ENCODE measurements at places on chromosomes 7 and 10.
A peak's percentile ranks its signal among the peaks of the same experiment; 100 is the strongest.

DNA sequence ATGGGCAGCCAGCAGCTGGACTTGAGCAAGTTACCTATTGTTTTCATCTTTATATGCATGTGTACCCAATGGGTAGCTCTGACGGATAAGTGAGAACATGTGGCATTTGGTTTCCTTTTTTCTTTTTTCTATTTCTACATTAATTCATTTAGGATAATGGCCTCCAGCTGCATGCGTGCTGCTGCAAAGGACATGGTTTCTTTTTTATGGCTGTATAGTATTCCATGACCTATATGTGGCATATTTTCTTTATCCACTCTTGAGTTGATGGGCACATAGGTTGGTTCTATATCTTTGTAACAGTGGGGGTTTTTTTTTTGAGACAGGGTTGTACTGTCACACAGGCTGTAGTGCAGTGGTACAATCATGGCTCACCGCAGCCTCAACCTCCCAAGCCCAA lies 37.4 kb downstream of the ASZ1 start:
- no peak for DNase-seq

DNA sequence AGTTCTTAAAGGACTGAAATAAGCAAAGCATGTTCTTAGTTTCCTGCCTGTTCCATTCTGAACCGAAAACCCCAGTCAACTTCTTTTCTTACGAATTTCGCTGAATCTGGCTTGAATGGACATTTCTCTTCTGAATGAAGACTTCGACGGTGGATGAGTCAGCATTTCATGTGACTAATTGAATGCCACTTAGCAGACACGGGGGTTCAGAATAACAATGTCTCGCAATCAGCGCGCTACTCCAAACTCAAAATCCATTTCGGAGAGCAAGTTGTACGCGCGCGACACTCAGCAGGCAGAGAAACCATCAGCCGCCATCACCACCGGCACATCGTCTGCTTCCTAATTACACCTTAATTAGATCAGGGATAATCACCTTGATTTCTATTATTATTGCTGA lies 239.0 kb upstream of the KLF6 start:
- DNase-seq = no peak

DNA sequence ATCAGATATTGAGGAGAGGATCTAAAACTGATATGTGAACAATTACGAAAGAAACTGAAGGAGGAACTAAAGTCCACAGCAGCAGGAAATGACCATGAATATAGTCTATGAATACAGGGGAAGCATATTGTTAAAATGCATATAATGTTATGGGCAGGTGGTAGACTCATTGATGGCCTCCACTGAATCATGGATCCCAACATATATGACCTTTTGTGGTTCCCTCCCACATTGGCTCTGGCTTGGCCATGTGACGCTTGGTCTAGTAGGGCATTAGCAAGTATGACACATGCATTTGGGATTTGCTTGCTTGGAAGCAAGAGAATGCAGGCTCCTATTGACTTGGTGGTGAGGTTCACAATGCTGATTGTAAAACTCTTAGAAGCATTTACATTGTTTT lies 55.2 kb upstream of the RAB18 start:
- no peak for DNase-seq

DNA sequence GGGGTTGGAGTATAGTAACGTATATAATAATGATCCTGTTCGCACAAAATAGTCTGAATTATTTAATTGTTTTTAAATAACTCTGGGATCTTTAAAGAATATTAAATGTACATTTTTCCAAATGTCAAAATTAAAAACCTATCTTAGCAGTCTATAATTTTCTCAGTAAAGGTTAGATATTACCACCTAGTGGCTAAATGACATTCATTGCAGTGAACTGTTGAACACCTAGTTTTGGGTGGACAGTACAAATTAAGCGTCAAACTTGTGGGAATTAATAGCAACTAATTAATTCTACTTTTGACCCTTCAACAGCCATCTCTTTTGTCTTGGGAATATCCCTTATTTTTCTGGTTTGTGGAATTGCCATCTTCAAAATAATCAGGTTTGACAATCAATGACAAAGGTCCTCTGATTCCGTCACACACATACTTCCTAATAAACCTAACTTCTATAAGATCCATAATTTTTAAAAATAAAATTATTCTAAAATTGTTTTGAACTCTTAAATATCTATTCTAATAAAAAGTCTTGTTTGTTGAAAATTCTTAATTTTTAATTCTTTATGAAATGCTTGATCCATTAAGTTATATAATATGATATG lies 165.7 kb downstream of the SEMA3D start:
- no peak for DNase-seq

GRCh38 chr7:10034843-10035556 lies 938.7 kb upstream of the PHF14 start:
- DNase-seq = no peak

DNA sequence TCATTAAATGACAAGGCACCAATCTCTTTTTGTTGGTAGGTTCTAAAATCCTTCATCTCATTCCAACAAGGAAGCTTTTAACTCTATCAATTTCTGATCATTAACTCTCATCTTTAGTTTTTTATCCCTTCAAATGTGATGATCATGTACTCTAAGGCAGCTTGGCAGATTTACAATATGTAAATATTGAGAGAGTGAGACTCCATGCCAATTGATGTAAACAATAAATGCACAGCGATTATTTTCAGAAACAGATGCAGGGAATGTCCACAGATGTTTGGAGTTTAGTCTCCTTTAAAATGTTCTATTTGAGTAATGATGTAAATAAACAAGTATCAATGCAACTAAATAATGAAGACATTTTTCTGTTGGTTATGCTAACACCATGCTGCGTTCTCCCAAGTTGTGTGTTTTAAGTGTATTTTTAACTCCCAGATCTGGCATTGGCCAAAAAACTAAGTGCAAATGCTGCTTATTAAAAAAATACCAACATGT lies 213.8 kb downstream of the AHR start:
- DNase-seq = no peak

- no peak for DNase-seq
Observed at GRCh38 chr7:99121496-99122021, 22.3 kb downstream of the SMURF1 start.

DNA sequence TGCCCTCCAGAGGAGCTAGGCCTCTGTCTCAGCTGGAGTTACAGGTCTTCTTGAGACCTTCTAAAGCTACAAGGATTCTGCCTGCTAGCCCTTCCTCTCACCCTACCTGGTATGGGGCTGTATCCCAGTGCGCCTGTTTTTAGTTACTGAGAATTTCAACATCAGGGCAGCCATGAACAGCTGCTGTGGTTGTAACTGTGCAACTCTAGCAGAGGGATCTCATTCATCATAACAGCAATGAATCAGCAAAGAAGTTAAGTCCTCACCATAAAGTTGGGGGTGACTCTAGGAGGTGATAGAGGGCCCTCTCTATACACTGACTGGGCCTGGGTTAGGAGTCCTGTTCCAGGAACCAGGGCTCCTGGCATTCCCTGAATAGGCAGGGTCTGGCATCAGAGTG lies 14.0 kb upstream of the CDH23 start:
- no peak for DNase-seq

- DNase-seq = no peak
Observed at GRCh38 chr7:67487316-67487715, 490.7 kb downstream of the TYW1 start.

- no peak for DNase-seq
Observed at GRCh38 chr10:59967079-59967478, 60.7 kb upstream of the CCDC6 start.

DNA sequence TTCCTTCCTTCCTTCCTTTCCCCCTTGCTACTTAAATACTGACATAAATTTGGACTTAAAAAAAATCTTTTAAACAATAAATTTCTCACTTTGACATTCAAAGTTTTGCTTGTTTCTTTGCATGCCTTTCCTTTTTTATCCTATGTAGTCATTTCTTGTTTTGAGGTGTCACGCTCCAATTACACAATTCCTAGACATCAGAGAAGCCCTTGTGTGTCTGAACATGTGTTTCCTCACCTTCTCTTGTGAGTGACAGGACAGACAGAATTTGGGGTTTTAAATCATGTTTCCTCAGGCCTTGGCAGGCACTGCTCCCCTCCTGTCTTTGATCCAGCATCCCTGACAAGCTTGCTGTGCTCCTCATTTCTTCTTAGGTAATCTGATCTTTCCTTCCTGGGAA lies 91.3 kb downstream of the CYTH3 start:
- no peak for DNase-seq

DNA sequence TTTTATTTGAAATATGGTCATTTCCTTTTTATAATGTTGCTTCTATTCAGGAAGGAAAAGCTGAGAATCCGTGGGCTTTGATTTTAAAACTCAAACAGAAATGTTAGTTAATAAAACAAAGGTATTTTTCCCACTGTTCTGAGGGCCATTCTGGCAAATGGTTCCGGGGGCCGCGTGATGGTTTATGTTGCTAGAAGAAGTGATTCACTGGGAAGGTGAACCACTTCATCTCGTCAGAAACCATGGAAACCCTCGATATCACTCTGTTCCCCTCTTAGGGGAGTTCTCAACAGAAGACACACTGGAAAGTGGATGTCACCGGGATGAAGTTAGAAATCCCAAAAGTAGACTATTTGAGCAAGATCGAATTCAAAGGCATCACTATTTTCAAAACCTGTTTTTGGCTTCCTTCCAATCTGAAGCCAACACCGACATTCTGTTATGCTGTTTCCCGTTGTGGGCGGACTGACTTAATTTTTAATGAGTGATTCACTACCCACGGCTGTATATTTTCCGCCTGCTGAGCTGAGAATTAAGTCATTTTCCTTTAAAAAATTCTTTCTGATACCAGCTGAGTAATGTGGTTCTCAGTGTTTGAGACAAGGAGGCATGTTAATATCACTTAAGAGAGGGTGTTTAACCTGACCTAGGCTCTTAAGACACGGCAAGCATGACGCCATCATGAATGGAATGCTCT lies 84.1 kb downstream of the PTPRE start:
- peak; percentile 88 for DNase-seq

DNA sequence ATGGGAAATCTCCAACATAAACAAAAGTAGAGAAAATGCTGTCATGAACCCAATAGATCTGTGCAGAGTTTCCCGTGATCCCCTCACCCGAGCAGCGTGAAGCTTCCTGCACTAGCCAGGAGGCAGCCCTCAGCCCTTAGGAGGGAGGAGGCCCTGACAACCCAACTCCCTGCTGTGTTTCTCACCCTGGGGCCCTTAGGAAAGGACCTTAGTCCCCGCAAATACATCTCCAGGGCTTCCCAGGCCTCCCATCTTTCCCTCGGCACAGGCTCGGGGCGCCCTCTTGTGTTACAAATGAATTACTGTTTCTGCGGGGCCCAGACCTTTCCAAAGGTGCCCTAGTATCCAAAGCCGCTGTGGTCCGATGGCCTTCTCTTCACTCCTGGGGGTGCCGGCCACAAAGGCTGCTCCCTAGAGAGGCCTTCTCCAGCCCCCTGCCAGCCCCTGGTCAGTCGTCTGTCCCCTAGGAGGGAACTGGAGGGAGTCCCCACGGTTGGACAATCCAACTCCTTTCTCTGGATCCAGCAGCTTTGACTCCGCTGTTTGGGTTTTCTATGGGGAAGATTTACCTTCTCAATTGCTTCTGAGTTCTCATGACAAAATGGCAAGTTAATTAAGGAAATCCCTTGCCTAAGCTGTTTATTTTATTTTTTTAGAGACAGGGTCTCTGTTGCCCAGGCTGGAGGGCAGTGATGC lies 49.9 kb upstream of the SH2B2 start:
- DNase-seq = peak; percentile 65

- no peak for DNase-seq
Observed at GRCh38 chr10:23065181-23065948, 30.0 kb upstream of the MSRB2 start.

GRCh38 chr7:41447450-41448042 lies 255.3 kb downstream of the INHBA start:
- DNase-seq = no peak

- peak; percentile 17 for DNase-seq
Observed at GRCh38 chr10:124092860-124093773, at the start of gene CHST15. TSS of gene CHST15 (minus strand) at chr10:124093598. CDS start at chr10:124046212, 47,386 bp downstream.

- DNase-seq = no peak
Observed at GRCh38 chr10:116026315-116026714, 246.7 kb downstream of the GFRA1 start.

DNA sequence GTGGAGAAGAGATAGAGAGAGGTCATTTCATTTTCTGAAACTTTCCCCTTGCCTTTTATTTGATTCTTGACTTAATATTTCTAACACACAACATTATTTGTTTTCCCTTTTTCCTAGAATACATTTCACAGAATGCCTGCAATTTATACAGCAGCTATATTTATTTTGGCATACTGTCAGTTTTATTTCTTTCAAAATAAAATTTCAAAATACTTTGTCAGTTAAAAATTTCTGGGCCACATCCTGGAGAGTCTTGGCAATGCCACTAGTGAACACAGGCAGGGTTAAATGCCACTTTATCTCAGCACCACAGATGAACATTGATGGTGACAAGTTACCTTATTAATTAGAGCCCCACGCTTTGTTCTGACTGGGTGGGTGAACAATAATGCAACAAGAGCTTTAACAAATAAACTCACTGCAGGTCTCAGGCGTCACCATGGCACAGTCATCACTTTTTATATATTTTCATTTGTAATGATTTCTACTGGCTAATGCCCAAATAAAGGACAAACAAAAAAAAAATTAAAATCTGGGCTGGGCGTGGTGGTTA lies 494.0 kb downstream of the KIF20B start:
- DNase-seq = no peak

DNA sequence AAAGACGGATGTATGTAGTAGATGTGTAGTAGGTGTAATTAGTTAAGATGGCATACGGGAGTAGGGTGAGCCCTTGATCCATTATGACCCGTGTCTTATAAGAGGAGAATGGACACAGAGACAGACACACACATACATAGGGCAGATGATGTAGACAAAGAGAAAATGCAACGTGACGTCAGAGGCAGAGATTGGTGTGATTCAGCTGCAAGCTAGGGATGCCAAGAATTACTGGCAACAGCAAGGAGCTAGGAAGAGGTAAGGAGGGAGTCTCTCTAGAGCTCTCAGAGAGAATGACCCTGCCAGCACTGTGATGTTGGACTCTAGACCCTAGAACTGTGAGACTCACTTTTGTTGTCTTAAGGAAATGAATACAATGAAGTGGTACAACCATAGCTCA lies 247.0 kb upstream of the HABP2 start:
- DNase-seq = no peak

DNA sequence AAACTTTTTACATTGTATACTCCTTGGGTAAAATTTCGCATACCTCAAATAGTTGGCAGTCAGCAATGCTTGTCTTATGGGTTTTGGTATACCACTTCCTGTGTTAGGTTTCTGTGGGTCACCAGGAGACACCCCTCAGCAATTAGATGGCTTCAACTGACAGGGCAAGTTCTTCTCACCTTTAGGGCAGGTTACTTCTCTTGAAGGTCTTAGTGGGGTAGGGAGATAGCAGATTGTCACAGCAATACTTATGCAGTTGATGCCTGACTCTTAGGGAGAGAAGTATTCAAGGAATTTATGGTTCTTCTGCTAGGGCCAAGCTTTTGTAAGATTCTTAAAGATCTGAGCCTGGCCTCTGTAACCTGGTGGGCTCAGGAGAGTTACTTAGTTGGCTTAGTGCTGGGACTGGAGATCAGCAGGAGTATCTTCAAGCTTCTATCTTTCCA lies 42.9 kb downstream of the MKLN1 start:
- peak; percentile 62 for DNase-seq

DNA sequence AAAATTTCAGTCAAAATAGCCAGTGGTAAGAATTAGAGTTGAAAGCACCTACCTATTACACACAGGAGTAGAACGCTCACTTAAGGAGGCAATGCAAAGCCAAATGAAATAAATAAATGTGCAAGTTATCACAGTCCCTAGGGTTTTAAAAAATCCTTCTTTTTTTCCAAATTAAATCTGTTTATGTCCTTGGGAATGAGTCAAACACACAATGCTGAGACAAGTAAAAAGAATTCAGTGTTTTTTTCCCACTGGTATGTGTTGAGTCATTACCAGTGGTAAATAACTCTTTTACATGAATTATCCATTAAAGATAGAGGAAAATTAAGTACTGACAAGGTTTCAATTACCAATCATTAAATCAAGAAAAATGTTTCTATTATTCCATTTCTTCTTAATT lies 438.6 kb downstream of the TNS3 start:
- DNase-seq = no peak
